ENCODE measurements at places on chromosomes 2 and 18.

DNA sequence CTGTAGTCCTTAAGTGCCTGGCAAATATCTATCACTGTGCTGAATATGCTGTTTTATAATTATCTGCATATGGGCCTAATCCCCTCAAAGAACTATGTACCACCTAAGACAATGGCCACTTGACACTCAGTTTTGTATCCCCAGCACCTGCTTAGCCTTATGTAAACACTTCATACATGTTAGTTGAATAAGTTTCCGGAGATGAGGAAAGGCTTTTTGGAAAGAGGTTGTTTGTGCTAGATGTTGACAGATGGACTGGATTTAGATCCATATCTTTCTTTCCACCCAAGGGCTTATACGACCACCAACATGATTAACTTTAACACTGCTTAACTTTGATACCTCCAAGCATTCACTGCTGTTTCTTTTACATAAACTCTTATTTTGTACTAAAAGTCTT is 63.3 kb downstream of the FAM228A start:
- no peaks in the 10 kb centered on the region for H3K27me3 ChIP-seq
- no peaks in the 10 kb centered on the region for H3K36me3 ChIP-seq
- H3K4me3 ChIP-seq: no peak overlapping the region
- no peaks in the 10 kb centered on the region for H3K4me1 ChIP-seq
- DNase-seq: no peak
- H3K27ac ChIP-seq: no peak overlapping the region

GRCh38 chr2:54954705-54955357 is 95.4 kb downstream of the RTN4 start:
- H3K4me1 ChIP-seq: peaks cover 13% of the 10 kb centered on the region
- no peak overlapping the region for H3K27ac ChIP-seq
- H3K27me3 ChIP-seq: no peaks in the 10 kb centered on the region
- no peak overlapping the region for H3K4me3 ChIP-seq

DNA sequence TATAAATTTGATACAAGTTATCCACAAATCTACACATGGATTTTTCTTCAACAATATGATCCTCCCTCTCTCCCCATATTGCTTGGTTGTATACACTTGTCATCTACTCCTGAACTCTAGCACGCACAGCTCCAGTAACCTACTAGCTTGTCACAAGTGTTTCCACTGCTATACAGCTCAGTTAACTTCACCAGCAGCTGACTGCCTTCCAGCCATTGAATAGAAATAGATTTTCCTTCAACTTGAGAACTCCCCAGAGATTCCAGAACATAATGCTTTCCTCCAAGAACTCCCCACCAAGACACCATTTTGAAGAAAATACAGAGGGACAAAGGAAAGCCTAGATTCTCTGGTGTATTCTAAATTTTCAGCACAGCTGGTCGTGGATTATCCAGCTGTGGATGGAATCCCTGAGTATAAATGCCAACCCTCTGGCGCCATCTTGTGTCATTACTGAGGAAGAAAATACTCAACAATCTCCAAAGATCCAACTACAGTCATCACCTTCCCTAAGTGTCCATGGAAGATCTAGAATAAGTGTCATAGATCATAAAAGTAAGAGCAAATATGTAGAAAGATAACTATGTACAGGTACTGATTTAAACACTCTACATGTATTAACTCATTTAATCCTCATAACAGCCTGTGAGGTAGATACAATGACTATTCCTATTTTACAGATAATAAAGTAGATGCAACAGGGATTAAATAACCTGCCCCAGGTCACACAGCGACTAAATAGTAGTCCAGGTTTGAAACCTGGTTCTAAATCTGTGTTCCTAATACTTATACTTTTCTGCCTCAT is 156.7 kb downstream of the ARHGAP28 start:
- no peak overlapping the region for H3K4me3 ChIP-seq
- no peak overlapping the region for H3K27ac ChIP-seq
- H3K36me3 ChIP-seq: no peaks in the 10 kb centered on the region
- no peaks in the 10 kb centered on the region for H3K4me1 ChIP-seq
- DNase-seq: peak; percentile 54
- no peaks in the 10 kb centered on the region for H3K27me3 ChIP-seq

GRCh38 chr2:3563521-3563976 is 5.4 kb upstream of the RNASEH1 start:
- H3K27ac ChIP-seq: no peak overlapping the region
- no peaks in the 10 kb centered on the region for H3K27me3 ChIP-seq
- H3K4me3 ChIP-seq: no peak overlapping the region
- DNase-seq: no peak
- no peaks in the 10 kb centered on the region for H3K36me3 ChIP-seq

- H3K27me3 ChIP-seq: no peaks in the 10 kb centered on the region
- H3K27ac ChIP-seq: no peak overlapping the region
- no peaks in the 10 kb centered on the region for H3K36me3 ChIP-seq
- no peak overlapping the region for H3K4me3 ChIP-seq
- H3K4me1 ChIP-seq: no peaks in the 10 kb centered on the region
These were observed 36.3 kb upstream of the LBH start for GRCh38 chr2:30195016-30195415.

DNA sequence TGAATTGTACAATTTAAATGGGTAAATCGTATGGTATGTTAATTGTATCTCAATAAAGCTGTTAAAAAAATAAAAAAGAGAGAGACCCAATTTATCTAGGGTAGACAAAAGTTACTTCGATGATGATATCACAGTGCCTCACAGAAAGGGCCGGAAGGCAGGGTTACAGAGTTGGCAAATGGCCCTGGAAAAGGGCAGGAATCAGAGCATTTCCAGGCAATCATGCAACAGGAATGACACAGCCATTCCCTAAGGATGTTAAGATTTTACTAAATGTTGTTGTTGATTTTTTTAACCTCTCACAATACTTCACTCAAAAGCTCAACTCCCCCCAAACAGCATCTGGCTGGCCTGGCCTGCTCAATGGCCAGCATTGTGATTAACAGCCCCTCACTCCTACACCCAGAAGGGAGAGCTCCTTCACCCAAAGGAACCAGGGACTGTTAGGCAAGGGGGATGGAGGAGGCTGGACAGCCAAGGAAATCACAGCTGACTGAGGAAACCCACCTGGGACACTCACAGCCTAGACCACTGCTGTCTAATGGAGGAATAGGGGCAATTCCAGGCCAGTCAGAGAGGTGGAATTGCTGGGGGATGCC is 7.7 kb upstream of the SP100 start:
- H3K4me3 ChIP-seq: no peak overlapping the region
- no peaks in the 10 kb centered on the region for H3K27me3 ChIP-seq
- no peak for DNase-seq

- H3K27ac ChIP-seq: no peak overlapping the region
- no peaks in the 10 kb centered on the region for H3K4me1 ChIP-seq
- no peak overlapping the region for H3K4me3 ChIP-seq
- H3K27me3 ChIP-seq: no peaks in the 10 kb centered on the region
- DNase-seq: no peak
These were observed 41.8 kb upstream of the NAB1 start for GRCh38 chr2:190607014-190607597.

GRCh38 chr2:231615058-231615671 is 22.5 kb downstream of the TEX44 start:
- peak overlapping the region; percentile 94 for H3K27ac ChIP-seq
- no peaks in the 10 kb centered on the region for H3K27me3 ChIP-seq
- H3K4me3 ChIP-seq: no peak overlapping the region
- H3K4me1 ChIP-seq: peaks cover 45% of the 10 kb centered on the region
- no peaks in the 10 kb centered on the region for H3K36me3 ChIP-seq

- no peaks in the 10 kb centered on the region for H3K4me1 ChIP-seq
- H3K4me3 ChIP-seq: no peak overlapping the region
- no peaks in the 10 kb centered on the region for H3K27me3 ChIP-seq
- H3K36me3 ChIP-seq: no peaks in the 10 kb centered on the region
- no peak for DNase-seq
- H3K27ac ChIP-seq: no peak overlapping the region
These were observed 635.9 kb downstream of the SUCLG1 start for GRCh38 chr2:83823229-83823628.

- H3K27me3 ChIP-seq: no peaks in the 10 kb centered on the region
- no peaks in the 10 kb centered on the region for H3K36me3 ChIP-seq
- no peak for DNase-seq
- H3K4me1 ChIP-seq: no peaks in the 10 kb centered on the region
These were observed 227.4 kb upstream of the CDH7 start for GRCh38 chr18:65523461-65523860.

DNA sequence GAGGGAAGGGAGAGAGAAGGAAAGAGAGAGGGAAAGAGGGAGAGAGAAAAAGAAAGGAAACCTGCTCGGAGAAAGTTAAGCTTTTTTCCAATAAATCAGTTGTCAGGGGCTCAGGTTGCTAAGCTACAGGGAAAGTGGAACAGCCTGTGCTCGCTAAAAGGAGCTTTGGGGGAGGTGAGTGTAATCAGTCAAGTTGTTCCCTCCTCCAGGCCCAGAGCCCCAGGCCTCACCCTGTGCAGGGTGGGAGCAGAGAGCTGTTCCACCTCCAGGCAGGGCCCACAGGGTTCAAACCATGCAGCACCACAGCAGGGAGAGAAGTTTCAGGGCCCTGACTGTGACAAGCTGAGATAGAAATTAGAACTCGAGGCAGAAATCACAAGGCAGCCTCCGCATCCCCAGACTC is 56.4 kb upstream of the PPP1CB start:
- DNase-seq: peak; percentile 27
- H3K27me3 ChIP-seq: no peaks in the 10 kb centered on the region
- H3K27ac ChIP-seq: no peak overlapping the region
- H3K4me1 ChIP-seq: peaks cover 12% of the 10 kb centered on the region
- H3K4me3 ChIP-seq: no peak overlapping the region

- no peak overlapping the region for H3K27ac ChIP-seq
- H3K4me1 ChIP-seq: no peaks in the 10 kb centered on the region
- no peaks in the 10 kb centered on the region for H3K27me3 ChIP-seq
- H3K36me3 ChIP-seq: no peaks in the 10 kb centered on the region
These were observed 69.0 kb upstream of the OTOS start for GRCh38 chr2:240209493-240209892.

- H3K27ac ChIP-seq: no peak overlapping the region
- H3K27me3 ChIP-seq: no peaks in the 10 kb centered on the region
- H3K4me3 ChIP-seq: no peak overlapping the region
- DNase-seq: no peak
- no peaks in the 10 kb centered on the region for H3K36me3 ChIP-seq
These were observed 25.9 kb upstream of the FAHD2A start for GRCh38 chr2:95376311-95377215.

- DNase-seq: no peak
- H3K4me3 ChIP-seq: no peak overlapping the region
- no peaks in the 10 kb centered on the region for H3K27me3 ChIP-seq
- H3K36me3 ChIP-seq: no peaks in the 10 kb centered on the region
- no peaks in the 10 kb centered on the region for H3K4me1 ChIP-seq
These were observed 42.6 kb upstream of the SETBP1 start for GRCh38 chr18:44638034-44638540.
